ENCODE measurements at places on chromosomes 11 and 22.

GRCh38 chr11:10597877-10598351 is 29.4 kb upstream of the LYVE1 start:
- DNase-seq = no peak

DNA sequence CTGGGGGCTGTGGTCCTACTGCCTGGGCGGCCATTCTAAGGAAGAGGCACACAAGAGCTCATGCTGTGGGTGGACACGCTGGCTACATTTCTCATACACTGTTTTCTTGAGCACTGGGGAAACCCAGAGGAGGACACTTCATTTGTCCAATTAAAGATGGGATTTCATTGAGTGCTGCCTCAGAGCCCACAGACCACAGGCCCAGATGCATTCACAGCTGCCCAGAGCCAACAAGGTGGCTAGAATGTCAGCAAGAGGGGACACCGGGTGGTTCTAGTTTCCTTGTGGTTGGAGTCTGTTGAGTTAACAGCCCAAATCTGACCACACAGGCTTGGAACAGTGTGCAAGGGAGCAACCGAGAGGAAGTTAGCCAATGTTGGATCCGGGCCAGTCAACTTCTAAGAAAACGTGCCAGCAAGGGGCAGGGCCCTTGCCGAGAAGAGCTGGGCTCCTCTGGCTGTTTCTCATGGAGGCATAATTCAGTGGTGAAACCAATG is 35.0 kb upstream of the SORL1 start:
- DNase-seq = no peak

DNA sequence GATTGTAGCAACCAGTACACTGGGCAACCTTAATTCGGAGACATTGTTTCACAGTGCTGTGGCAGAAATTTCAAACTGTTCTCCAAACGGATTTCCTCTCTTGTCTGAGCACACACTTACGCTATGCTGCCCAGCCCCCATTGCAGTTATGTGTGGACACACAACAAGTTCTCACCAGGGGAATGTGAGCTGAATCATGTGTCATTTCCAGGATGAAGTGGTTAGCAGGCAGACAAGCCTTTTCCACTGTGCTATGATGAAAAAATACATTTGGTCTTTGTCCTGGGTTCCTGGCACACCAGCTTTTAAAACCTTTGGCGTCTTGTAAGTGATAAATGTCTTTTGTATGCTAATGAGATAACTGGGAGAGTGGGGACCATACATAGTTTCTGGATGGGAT is 46.9 kb upstream of the SYT9 start:
- DNase-seq = no peak

- no peak for DNase-seq
Measured at GRCh38 chr22:36830601-36831000, 13.8 kb upstream of the PVALB start.

DNA sequence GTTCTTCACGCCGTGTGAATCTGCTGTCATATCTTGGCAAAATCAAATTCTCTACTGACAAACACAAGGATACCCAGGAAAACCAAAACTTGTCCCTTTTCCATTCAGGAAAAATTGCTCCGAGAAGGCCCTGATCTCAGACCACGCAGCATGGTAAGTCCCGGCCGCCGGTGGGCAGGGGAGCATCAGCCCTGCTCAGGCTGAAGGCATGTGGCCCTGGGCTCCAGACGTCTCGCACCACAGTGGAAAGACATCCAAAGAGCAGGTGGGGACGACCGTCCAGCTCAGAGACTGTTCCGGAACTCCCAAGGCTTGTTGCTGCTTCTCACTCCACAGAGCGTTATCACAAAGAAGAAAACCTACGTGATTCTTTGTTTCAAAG is 29.8 kb downstream of the TOLLIP start:
- DNase-seq = no peak

DNA sequence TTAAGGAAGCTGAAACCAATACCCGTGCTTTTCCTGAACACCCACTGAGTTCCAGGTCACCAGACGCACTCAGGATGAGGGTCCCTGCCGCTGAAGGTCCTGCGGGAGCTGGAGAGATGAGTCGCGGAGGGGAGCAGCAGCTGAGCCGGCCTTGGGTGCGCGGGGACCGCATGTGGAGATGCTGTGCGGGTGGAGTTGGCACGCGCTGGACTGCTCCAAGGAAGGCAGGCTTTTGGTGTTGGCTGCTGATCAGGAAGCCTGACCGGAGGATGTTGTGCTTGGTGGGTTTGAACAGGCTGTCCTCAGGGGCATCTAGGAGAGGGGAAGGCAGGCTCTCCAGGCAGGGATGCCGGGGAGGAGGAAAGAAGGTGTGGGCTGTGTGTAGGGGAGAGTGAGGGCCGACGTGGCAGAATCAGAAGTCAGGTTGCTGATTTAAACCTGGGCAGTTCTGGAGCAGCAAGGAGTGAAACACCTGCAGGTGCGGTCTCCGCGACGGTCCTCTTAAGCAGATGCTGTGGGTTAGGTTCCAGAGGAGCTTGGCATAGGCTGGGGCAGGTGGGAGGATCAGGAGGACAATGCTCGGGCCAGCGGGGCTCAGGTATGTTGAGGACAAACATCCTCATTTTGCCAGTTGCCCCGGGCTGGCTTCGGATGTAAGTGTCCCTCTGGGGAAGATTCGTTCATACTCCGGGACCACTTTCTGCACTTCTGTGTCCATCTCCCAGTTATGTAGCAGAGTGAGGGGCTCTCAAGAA is 197.5 kb upstream of the B3GAT1 start:
- no peak for DNase-seq

DNA sequence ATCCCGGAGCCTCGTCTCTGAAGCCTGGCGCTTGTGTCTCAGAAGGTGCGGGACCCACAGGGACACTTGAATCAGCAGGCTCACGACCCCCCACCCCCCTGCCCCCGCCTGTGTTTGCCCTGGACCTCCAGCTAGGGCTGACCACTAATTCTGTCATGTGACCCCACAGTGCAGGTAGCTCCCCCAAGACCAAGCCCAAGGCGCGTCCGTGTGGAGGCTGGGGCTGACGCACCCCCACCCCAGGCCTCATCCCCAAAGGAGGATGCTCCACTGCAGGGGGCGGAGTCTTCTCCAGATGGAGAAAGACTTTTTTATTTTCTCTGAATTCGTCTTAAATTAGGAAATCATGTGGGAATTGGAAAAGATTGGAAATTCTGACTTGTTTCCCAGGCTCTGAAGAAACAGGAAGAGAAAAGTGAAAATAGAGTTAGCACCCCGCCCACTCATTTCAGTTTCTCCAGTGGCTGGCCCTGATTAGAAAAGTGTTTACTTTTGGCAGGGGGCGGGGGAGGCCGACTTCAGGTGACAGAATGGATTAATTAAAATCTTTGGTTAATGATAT is 1.0 kb upstream of the RELA start:
- no peak for DNase-seq

DNA sequence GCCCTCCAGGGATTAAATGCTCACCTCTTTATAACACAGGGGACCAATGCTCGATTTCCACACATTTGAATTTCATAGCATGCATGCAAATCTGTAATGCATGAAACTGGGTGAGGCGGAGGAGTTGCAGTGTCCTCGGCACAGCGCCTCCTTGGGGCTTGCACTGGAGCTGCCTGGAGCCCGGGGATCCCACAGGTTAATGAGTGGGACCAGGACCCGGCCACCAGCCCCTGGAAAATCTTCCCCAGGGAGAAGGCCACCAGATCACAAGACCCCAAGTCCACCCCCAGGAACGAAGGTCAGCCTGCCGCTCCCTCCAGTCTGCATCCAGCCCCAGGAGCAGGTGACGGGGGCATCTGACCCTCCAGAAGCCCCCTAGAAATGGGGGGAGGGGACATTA is 119.1 kb downstream of the MN1 start:
- no peak for DNase-seq

DNA sequence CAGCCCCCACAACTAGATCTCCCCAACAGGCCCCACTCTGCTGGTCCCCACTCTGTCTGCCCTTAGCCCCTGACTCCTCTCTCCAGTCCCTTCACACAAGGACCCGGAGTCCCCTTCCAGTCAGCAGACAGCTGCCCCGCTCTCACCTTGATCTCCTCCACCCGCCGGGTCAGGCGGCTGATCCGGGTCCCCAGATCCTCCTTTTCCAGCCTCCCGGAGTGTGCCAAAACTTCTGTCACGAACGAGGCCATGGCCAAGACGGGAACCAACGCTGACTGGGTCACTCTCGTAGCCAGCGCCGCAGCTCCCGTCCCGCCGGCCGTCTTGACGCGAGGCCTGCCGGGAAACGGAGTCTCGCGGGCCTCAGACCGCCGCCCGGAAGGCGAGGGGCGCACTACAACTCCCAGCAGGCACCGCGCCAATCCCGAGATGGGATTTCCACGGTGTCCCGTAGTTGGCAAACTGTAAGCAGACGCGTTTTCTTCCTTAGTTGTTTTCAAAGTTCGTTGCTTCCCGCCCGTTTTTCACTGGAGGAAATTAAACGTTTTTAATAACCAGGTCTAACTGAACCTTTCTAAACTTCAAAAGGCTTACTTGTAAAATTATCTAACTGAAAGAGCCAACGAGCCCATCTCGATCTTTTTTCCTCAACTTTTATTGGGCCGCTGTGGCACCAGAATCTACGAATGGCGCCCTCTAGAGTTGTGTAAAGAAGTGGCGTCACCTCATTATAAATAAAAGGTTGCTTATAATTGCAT is at the start of gene ZW10:
Gene ZW10, minus strand, starts transcription at position 277 of the 758 bp plus-strand sequence. Its CDS starts 26 bp downstream, at position 251.
- DNase-seq = peak; percentile 75

GRCh38 chr11:14229472-14229871 is 129.5 kb downstream of the RRAS2 start:
- DNase-seq = no peak

GRCh38 chr11:70314730-70315129 is 44.2 kb downstream of the PPFIA1 start:
- DNase-seq = no peak

- DNase-seq = no peak
Measured at GRCh38 chr22:19057539-19057938, 64.7 kb downstream of the DGCR2 start.

DNA sequence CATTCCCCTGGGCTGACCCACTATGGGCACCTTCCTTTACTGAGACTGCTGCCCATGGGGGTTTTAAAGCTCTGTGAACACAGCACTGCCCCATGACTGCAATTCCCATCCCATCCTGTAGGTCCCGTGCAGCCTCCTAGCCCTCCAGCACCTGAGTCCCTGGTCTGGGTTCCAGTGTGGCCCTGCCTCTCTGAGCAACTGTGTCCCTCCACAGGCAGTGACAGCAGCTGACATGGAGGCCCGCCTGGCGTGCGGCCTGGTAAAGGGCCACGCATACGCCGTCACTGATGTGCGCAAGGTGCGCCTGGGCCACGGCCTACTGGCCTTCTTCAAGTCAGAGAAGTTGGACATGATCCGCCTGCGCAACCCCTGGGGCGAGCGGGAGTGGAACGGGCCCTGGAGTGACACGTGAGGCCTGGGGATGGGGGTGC is 12.6 kb downstream of the OMP start:
- DNase-seq = no peak

GRCh38 chr11:86383041-86383955 is 8.6 kb downstream of the CCDC81 start:
- DNase-seq = no peak

GRCh38 chr11:73397468-73398131 is 21.4 kb downstream of the RELT start:
- DNase-seq = no peak

GRCh38 chr11:60485987-60486386 is 6.6 kb upstream of the MS4A12 start:
- no peak for DNase-seq

DNA sequence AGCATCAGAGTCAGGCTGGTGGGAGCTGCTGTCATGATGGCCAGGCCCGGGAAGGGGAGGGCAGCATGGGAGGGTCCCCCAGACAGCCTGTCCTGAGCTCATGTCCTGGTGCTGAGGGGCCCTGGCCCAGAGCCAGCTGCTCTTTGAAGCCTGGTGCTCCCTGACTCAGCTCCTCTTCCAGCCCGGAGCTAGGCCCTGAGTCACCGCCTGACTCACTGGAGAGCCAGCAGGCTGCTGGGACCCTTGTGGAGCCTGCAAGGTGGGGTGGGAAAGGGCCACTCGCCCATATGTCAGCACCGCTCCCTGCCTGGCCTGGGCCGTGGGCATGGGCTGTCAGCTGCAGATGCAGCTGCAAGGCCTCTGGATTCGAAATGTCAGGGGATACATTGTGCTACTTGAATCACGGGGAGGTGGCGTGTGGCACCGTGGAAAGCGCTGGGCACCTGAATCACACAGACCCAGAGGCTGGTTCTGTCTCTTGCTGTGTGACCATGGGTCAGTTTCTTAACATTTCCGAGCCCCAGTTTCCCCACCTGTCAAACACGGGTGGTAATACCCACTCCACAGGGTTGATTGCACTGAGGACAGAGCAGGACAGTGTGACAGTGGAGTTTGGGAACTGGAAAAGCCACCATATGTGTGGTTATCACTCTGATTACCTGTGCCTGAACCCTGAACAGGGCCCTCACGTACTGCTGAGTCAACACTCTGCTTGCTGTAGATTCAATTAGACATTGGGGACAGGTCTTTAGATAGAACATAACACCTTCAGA is 4.4 kb downstream of the CACNA1I start:
- DNase-seq = no peak

DNA sequence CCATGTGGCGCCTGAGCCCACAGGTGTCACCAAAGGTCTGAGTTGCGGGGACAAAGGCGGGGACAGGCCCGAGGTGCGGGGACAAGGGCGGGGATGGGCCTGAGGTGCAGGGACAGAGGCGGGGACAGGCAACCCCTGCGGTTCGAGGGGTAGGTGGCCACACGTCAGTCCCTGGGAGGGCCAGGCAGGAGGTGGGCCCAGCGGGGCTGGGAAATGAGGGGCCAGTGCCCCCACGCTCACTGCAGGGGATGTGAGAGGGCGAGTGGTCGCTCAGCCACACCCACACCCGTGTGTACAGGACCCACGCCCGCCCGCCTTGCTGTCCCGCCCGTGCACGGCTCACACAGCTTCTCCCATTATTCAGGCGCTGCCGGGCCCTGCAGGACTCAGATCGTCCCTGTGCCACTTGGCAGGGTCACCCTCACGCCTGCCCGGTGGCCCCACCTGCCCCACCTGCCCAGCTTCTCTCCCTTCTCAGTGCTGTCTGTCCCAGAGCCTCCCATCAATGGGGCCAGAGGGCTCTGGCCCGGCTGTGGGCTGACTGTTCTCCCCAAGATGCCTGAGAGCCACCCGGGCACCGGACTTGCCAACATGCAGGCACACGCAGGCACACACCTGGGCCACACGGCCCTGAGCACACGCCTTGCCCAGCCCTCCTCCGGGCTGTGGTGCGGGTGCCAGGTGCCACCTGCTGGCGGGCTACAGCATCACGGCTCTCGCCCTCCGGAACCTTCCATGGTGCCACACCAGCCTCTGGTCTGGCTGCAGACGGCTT is 14.2 kb upstream of the MUC6 start:
- peak; percentile 44 for DNase-seq

DNA sequence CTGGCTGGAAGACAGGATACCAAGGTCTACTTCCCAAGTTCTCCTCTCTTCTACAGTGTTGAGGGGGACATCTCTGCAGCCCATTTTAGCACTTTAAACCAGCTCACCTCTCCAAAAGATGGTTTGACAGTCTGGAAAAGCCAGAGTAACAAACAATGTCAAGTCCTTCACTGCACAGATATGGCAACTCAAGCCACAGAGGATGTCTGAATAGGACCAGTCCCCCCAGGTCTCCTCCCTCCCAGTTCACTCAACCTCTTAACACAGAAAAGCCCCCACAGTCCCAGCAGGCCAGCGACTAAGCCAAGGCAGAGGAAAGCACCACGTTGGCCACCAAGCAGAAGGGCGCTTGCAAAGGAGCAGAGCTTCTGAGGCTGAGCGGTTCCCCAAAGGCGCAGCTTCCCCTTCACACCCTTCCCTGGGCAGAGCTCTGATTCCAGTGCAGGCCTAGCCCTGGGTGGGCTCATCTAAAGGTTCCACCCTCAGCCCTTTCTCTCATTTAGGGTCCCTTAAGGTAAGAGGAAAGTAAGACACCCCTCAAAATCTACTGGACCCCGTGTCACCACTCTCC is 62.7 kb downstream of the PAK1 start:
- no peak for DNase-seq

All from activated naive CD8-positive, alpha-beta T cell treated with anti-CD3 and anti-CD28 coated beads, Interleukin-2, amount 50 U/mL, for 16 hours (primary cell).